D721Med (cell line): ENCODE measurements at places on chromosomes 16 and 17.

GRCh38 chr16:53837426-53837825, 133.5 kb downstream of the FTO start:
- no peak for DNase-seq

DNA sequence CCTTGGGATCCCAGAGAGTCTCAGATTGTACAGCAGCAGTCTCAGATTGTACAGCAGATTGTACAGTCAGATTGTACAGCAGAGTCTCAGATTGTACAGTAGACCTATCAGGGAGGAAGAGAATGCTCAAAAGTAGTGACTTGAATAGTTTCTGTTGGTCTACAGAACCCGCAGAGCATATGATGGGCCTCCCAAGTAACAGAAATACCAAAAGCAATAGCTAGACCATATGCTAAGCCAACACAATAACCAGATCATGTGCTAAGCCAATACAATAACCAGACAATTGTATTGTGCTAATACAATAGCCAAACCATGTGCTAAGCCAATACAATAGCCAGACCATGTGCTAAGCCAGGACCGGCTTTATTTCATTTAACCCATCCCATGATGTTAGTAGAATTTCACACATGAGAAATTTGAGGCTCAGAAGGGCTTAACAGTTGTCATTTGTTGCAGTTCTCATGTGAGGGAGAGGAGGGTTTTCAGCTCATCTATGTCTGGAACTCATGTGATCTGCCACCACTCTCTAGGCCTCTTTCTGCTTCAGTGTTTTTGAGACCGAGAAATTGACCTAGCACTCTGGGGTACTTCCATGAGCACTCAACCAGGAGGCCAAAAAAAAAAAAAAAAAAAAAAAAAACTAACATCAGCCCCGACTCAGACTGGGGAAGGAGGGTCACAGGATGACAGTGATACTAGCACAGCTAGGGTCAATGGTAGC, 144.0 kb downstream of the SOX9 start:
- no peak for DNase-seq

DNA sequence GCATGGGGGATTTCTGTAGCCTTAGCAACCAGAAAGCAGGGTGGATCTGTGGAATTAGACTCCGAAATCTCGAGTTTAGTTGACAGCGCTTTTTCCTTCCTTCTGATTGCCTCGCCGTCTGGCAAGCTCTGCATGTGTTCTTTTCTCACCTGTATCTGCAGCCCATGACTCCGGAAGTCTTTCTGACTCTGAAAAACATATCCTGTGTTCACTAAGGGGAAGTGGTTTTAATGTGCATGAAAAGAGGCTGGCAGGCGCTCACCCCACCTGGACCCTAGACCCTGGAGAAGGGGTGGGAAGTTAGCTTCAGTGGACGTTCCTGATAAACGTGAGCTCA, 158.5 kb downstream of the RPTOR start:
- DNase-seq, result no peak

- no peak for DNase-seq
Measured at GRCh38 chr16:77939968-77940367, 82.4 kb upstream of the CLEC3A start.

DNA sequence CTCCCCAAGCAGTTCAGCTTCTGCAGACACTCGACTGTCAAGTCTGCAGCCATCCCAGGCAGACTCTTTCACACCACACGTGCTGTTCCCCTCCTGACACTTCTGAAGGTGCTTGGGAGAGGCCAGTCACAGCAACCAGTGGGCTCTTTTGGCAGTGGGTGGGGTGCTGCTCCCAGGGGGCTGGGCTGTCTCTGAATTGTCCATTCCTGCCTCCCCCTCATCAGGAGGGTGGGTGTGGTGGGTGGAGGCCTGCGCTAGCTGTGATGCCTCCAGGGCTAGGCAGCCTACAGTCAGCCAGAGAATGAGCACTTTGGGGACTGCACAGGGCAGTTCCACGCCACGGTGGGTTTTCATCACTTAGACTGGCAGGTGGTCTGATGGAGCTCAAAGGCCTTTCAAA, 10.3 kb downstream of the STARD3 start:
- DNase-seq, result no peak

DNA sequence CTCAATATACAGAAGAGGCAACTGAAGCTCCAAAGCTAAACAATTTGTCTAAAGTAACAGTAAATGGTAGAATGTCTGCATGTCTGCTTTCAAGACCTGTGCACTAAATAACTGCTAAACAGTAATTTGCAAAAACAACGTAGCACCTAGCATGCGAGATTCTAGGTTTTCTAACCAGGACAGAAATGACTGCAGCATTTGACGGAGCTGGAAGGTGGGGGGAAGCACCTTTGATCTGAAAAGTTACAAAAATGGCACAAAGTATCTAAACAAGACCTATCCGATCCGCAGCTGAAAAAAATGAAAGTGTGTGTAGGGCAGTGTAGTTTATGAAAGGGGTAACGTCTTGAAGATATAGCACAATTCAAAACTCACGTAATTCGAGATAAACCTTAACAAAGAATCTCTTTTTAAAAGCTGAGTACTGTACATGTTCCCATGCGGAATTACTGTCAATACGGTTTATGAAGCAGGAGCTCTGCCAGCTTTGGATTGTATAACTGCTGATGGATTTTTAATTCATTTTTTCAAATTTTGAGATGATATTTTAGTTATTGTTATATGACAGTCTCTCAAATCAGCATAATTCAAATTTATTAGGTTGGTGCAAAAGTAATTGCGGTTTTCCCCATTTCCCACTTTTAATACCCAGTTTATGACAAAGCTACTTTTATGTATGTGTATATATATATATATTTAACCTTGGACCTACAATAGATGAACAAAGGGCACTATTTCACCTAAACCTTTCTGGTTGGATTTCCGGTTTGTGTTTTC, 1.2 kb upstream of the WIPI1 start:
- DNase-seq, result no peak

DNA sequence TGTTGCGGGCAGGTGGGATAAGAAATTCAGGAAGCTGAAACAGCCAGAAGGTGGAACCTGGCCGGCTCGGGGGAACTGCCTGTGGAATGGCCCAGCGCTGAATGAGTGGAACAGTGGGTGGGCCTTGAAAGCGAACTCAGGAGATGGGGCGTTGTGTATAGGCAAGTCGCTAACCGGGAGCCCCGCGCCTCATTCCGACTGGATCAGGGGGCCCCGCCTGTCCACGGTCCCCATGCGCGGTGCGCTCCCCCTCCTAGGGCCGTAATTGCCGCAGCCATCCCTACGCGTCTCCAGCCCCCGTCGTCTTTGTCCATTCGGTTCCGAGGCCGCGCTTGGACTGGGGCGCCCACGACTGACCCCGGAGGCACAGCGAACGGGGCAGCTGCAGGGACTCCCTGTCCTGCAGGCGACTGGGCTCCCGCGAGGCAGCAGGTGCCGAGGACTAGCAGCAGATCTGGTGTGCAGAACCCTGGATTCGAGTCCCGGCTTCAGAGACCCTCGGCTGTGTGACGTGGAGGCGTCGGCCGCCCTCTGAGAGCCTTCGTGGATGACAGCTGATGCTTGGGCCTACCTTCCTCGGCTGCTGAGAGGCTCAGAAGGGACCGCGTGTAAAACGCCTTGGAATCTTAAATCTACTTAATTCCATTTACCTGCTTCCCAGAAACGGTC, 10.9 kb upstream of the CA4 start:
- no peak for DNase-seq

DNA sequence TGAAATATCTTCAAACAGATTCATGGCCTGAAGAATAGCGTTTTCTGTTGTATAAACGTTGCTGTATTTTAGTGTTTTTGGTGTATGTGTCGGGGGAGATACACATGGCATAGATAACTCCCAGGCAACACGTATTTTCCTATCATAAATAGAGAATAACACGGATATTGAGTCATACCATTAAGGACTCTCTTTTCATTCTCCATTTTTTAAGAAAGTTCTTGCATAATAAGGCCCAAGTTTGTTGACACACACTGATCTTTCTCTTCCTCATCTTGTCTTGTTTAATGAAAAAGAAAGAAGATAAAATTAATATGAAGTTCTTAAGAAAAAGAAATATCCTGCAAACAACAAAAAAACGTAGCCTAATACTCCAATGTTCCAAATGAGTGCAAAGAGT, 13.4 kb downstream of the ABCA8 start:
- DNase-seq, result no peak

- DNase-seq, result no peak
Measured at GRCh38 chr16:85611194-85611443, 2.0 kb upstream of the GSE1 start.

GRCh38 chr16:23025692-23026307, 123.5 kb downstream of the USP31 start:
- no peak for DNase-seq

DNA sequence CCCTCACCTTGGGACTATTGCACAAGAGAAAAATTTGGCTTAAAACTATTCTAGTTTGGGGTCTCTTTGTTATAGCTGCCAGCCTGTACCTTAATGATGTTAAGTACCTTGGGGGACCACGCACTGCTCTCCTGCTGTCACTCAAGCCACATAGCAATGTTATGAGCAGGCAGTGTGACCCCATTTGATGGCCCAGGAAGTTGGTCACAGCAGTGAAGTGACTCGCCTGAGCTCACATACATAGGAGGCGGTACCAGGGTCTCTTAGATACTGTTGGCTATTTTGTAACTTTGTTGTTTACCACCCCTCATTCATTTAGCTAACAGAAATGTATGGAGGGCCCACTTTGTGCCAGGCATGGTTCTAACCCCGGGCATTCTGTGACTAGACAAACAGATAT, 16.4 kb downstream of the KCNG4 start:
- DNase-seq, result no peak

- DNase-seq, result no peak
Measured at GRCh38 chr17:11485336-11486100, 112.8 kb upstream of the DNAH9 start.

DNA sequence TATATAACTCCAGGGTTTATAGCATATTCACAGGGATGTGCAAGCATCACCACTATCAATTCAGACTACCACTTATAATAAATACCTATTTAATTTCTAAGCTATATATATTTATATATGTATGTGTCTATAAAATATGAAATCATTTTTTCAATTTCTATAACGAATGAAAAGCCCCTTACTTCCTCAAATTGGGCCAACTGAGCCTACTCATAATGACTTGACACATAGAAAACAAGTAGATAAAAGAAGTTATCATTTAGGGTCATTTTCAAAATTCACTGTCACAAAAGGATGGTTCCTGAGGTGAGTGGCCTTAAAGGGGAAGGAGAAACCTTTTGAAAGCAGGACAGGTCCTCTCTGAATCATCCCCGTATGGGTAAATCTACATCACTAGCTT, 114.1 kb downstream of the ADCY9 start:
- no peak for DNase-seq

DNA sequence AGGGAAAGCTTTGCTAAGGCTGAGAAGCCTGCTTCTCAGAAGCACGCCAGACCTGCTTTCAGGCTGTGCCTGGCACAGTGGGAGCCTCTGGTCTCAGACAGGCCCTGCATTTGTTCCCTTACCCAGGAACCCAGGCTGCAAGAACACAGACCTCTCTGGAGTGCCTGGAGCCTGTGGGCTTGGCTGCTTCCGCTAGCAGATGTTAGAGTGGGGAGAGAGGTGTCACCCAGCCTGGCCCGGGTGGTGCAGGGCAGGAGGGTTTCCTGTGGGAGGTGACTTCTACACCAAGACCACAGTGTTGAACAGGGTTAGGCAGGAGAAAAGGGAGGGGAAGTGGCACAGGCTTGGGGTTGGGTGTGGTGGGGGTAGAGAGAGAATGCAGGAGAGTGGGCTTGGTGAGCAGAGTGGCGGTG, 35.8 kb upstream of the ADGRG1 start:
- no peak for DNase-seq

DNA sequence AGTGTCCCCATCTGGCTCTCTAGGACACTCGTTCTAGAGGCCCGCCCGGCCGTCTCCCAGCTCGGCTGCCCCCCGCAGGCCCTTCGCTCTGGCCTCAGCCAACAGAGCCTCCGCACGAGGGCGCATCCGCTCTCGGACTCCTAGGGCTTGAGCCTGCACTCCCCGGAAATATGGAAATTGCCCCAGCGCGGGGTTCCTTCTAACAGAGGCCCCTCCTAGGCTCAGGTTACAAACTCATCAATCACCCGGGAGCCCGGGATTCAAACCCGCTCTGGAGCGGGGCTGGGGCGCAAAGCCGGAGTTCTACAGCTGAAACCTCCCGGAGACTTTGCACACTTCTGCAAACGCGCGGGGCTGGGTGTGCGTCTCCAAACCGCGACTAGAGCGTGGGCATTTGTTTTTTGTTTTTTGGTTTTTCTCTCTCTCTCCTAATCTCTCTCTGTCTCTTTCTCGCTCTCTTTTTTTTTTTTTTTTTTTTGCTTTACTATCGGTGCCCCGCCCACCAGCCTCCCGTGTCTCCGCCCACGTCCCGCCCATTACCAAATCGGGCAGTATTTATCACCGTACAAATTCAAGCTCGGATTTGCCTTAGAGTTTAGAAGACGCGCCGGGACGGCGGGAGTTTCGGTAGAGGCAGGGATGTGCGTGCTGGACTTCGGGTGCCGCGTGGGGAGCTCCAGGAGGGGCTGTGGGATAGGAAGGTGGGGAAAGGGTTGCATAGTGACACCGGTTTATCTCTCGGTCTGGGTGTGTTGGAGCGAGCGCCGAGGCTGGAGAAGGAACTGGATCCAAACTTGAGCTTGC, 2.4 kb upstream of the FOXL1 start:
- no peak for DNase-seq

- no peak for DNase-seq
Measured at GRCh38 chr16:72807245-72807644, 240.7 kb downstream of the ZFHX3 start.

DNA sequence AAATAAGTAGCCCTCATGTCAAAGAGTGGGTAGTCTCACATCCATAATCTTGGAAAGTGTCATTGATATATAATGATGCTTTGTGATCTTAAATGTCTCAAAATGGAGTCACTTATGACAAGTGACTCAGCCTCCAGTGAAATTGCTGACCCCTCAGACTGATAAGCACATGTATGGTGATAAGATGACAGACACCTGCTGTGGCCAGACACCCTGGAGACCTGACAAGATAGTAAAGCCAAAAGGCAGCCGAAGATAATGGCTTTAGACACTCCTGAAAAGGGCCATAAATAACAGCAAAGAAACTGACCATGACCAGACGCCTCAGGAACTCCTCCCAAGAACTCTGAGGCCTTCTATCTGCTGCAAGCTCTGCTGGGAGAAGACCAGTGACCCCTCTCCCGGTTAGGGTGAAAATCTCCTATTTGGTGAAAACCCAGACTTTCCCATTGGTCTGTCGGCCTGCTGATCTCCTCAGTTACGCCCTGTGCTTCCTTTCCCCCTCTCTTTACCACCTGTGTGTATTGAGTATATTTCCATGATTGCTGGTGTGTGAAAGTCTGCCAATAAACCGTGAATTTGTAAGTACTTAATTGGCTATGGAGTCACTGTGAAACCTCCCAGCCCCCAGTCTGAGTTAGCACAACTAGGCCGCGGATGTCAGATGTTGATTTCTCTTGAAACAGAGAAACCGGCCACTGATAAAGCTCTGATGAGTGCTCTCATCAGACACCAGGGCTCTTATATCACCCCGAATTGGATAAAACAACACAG, 226.7 kb upstream of the MYOCD start:
- DNase-seq, result no peak

DNA sequence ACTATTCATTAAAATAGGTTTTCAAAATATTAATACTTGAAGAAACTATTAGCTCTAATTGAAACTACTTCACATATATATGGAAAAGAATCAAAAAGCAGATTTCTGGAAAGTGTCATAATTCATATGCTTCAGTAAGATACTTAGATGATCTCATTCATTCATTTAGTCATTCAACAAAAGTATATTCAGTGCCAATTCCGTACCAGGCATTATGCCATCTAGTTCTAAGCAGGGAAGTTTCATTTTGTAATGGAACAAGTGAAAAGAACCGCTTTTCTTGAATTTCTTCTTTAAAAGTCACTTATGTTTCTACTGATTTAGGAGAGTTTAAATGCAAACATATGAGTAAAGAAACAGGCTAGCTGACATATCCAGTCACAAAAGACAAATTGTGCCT, 118.3 kb upstream of the FAM20A start:
- no peak for DNase-seq
